ENCODE measurements at places on chromosomes 2 and 18.

DNA sequence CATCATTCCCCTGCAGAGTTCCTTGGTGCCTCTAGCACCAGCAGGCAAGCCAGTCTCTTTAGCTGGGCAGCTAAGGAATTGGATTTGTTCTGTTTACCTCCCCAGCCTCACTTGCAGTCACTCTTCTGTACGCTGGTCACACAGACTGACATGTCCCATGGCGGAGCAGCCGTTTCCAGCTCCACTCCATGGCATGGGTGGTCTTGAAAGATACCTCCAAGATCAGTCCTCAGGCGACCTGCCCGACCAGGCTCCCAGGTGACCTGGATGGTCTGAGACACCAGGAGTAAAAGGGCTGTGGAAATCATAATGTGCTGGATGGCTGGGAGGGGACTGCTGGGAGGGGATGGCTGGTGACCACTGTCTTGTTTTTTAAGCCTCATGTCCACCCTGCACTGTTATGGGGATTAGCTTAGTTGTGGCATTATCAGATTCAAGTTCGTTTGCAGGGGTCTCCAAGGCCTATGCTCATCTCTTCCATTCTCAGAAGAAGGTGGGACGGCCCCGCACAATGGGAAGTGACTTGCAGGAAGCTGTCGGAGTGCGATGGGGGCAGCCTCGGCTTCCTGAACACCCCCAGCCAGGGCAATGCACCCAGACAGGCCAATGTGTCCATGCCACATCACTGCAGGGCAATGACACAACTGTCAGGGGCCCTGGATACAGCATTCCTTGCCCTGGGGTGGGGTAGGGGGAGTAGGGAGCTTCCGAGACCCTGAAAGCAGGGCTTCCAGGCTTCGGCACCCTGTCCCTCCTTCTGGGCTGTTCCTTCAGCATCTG lies 156.1 kb upstream of the MYCN start:
- DNase-seq: no peak

- no peak for DNase-seq
These were observed 214.1 kb downstream of the MEIS1 start for GRCh38 chr2:66649006-66649405.

DNA sequence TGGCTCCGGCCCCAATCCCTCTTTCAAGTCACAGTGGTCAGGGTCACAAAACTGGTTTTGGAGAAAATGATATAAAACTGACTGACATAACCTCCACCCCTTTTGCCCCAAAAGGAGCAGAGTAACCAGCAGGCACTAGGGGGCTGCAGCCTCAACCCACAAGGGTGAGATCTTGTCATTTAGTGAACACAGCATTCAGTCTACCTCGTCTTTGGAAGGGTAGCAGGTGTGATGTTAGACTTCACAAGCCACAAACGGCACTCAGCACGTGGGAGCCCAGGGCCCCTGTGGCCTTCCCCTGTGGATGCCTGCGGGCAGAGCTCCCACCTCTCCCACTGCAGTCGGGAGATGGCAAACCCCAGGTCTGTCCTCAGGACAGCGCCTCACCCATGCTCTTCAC lies 372.1 kb upstream of the MYT1L start:
- DNase-seq: no peak

- no peak for DNase-seq
These were observed 288.5 kb downstream of the NAPG start for GRCh38 chr18:10814336-10814735.

- no peak for DNase-seq
These were observed 248.9 kb upstream of the THUMPD2 start for GRCh38 chr2:40027968-40028367.

- no peak for DNase-seq
These were observed 456.5 kb downstream of the EIPR1 start for GRCh38 chr2:2921011-2921720.

DNA sequence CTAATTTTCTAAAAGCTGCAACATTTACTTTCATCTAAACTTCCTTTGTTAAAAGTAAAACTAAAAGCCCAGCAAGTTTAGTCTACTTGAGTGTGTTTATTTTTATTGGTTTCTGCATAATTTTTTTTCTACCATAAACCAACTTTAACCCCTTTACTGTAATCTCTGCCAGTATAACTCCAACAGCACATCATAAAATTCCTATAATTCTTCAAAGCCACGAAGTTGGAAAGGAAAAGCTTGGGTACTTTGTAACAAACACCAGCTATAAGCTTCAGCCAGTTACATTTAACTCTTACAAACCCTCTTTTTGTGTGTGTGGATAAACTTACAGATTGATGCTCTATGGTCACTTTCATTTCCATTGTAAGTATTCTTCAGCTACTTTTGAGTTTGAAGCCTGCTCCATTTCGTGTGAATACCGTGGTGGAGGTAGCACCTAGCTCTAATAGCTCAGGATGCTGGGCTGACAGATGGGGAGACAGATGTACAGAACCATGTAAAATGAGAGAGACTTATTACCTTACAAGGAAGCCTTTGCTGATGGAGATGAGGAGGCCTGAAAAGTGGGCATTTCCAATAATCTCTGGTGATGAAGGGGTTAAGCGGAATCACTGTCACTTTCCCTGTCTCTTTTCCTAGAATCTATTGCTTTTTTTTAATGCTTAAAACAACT lies 42.5 kb downstream of the ZEB2 start:
- no peak for DNase-seq

DNA sequence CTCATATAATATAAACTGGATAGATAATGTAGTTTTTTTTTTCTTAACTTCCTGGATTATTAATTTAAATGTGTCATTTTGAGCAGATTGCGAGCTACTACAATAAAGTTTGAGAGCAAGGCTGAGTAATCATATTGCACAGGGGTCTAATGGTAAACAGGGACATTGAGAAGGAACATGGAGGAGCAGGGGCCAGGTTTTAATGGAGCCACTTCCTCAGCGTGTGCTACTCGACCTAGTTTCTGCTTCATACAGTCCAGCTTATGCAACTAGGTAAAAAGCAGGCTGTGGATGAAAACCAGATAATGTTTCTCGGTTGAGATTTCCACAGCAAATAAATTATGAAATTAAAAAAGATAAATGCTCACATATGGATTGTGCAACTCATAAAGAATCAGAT lies 1915.7 kb upstream of the CELF4 start:
- no peak for DNase-seq

GRCh38 chr18:44896846-44897245 lies 216.2 kb downstream of the SETBP1 start:
- no peak for DNase-seq

GRCh38 chr18:61322265-61322873 lies 10.9 kb upstream of the CDH20 start:
- no peak for DNase-seq

DNA sequence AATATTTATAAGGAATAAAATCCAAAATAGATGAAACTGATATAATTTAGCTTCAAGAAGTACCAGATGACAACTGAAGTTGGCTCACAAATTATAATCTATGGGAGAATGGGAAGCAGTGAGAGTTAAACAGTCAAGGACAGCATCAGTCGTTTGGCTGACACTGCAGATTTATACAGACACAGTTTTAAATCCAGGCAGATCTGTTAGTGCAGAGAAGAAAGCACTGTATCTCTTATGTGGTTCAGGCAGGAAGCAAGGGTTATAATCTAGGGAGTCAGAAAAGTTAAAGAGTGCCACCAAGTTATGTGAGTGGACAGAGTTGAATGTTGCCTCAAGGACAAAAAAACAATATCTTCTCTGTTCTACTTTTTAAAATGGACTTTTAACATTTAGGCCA lies 880.2 kb downstream of the TSN start:
- no peak for DNase-seq

DNA sequence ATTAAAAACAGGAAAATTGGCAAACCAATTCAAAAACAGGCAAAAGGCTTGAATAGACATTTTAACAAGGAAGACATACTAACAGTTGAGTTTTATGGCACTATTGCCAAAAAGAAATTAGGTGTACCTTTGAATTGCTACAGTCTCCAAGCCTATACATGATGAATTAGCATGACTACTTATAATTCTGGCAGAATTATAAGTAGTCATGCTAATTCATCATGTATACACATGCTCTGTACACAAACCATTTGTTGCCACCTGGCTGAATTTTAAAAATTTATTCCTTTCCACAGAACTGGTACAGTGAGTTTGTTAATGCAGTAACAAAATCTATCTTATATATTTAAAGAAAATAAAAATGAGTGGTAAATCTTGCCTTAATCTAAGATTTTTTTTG lies 1332.0 kb upstream of the CRIM1 start:
- no peak for DNase-seq

- DNase-seq: no peak
These were observed 40.6 kb downstream of the TAF1B start for GRCh38 chr2:9883897-9884296.

DNA sequence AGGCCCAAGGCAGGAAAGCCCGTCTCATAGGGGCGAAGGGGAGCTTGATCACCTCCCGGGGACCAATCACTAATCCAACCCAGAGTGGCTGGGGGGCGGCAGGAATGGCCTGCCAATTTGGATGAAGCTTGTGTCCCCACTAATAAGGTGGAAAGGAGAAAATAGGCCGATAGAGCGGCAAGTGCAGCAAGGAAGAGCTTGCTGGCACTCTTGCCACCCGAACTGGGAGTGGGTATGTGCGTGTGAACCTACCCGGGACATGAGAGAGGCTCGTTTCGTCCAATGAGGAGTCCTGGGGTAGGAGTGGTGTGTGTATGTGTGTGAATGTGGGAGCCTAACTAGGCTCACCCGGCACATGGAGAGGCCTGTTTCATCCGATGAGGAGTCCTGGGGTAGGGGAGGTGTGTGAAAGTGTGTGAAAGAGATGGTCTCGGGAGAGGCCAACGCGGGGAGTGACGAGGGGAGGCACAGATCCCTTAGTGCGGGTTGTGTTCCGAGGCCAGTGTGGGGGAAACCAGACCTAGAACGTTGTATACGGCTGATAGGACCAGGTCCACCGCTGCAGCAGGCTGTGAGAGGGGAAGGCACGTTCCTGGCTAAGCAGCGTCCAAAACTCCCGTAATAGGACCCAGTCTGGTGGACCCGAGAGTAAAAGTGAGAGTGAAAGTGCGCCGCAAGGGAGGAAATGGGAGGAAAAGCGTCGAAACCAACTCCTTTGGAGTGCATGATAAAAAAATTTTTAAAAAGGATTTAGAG lies 47.1 kb upstream of the SELENOI start:
- DNase-seq: peak; percentile 27

DNA sequence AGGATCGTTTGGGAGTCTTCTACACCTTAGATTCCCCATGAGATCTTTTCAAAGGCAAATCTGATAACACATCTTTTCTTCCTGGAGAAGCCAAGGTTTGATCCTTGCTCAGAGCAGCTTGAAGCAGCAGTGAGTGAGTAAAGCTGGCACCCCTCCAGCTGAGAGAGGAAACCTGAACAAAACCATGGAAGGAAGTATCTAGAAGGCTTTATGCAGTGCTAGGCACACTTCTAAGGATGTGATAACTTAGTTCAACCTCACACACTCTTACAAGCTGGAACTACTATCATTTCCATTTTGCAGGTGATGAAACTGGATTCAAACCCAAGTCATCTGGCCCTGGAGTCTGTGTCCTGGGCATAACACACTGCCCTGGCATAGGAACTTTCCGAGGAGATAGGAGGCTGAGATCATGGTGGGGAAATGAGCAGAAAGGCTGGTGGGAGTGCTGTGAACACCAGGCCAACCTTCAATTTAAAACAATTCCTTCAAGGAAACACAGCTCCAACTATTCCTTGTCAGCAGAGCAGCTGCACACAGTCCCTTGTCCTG lies 71.2 kb downstream of the CTAGE1 start:
- no peak for DNase-seq

DNA sequence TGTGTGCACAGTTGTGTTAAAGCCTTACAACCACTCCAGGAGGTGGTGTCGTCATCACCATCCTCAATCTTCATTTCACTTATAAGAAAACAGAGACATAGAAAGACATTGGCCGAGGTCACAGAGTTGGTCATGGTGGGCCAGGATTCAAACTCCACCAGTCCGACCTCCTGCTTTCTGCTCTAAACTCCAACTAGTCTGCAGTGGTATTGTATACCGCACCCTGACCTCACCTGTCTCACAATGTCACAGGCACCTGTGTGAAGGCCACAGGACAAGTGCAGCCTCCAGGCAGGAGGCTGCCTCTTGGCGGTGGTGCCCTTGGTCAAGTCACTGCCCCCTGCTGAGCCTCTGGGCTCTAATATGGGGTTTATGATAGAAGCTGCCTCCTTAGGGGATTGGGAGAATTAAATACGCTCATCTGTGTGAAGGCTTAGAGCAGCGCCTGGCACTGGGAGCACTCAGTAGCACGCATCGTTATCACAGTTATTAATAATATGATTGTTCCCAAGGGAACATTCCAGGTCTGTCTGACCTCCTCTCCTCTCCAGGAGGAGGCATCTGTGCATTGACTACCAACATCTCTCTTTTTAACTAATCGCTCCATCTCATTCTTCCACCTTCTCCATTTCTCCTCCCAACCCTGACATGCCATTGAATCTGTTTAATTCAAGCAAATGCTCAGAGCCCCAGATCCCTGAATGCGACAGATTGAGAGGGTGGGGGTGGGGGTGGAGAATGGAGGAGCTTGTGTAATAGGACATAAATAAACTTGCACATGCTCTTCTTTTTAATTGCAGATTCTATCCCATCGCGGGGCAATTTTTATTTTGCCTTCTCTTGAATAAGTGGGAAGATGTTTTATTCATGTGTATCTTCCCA lies 112.7 kb downstream of the MCFD2 start:
- no peak for DNase-seq

GRCh38 chr2:15315411-15315810 lies 245.7 kb downstream of the NBAS start:
- no peak for DNase-seq

DNA sequence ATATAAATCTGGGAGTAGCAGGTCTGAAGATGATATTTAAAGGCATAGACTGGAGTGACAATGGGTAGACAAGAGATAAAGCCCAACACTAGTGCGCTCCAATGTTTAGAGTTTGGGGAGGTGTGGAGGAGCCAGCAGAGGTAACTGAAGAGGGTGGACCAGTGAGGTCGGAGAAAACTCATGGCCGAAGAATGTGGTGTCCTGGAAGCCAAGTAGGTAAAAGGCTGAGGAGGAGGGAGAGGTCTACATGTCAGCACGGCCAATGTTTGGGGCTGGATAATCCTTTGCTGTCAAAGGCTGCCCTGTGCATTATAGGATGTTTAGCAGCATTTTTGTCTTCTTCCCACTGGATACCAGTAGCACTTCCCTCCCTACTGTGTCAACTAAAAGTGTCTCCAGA lies 78.8 kb upstream of the KCNE4 start:
- no peak for DNase-seq

GRCh38 chr18:43122955-43123354 lies 7.5 kb upstream of the RIT2 start:
- DNase-seq: no peak

- DNase-seq: no peak
These were observed 583.7 kb upstream of the HNMT start for GRCh38 chr2:137380610-137381009.

GRCh38 chr2:100262555-100263320 lies 59.6 kb downstream of the LONRF2 start:
- peak; percentile 82 for DNase-seq

All from inflammatory macrophage treated with lipopolysaccharide for 1 hour (primary cell).